ENCODE measurements at places on chromosomes 12 and 14.

GRCh38 chr14:60981633-60982455 lies 799 bp downstream of the SLC38A6 start:
- ATAC-seq, result peak; percentile 61

- no peak for ATAC-seq
Observed at GRCh38 chr12:45244561-45245343, 28.9 kb downstream of the ANO6 start.

GRCh38 chr14:74647678-74648461 lies 35.8 kb upstream of the LTBP2 start:
- peak; percentile 39 for ATAC-seq

DNA sequence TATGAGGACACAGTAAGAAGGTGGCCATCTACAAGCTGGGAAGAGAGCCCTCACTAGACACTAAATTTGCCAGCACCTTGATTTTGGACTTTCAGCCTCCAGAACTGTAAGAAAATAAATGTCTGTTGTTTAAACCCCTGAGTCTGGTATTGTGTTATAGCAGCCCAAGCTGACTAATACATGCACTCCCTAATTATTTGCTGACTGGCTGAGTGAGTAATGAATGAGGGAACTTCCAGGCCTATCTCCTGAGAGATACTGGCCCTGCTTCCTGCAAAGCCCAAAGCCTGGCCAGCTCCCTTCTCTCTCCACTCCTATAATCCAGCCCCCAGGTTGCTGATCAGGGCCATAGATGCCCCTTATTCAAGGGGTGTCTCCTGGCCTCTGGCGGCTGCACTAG lies 120.0 kb upstream of the NOS1 start:
- ATAC-seq, result no peak

DNA sequence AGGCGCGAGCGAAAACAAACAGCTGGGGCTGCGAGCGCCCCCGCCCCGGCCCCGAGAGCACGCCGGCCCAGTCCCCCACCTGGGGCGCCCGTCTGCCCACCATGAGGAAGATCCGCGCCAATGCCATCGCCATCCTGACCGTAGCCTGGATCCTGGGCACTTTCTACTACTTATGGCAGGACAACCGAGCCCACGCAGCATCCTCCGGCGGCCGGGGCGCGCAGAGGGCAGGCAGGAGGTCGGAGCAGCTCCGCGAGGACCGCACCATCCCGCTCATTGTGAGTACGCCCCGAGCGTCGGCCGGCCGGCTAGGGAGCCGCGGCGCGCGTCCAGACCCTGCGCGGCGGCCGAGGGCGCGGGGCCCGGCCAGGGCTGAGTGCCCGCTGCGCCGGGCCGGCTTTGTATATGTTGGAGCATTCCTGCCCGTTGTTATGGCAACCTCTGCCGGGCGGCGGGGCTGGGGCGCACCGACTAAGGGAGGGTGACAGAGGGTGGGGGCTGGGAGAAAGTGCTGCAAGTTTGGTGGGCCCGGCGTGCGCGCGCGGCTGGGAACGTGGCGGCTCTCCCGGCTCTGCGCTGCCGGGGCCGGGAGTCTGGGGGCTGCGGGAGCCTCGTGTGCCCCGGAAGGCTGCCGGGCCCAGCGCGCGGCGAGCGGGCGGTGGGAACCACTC lies 367 bp downstream of the GALNT16 start:
- peak; percentile 45 for ATAC-seq

DNA sequence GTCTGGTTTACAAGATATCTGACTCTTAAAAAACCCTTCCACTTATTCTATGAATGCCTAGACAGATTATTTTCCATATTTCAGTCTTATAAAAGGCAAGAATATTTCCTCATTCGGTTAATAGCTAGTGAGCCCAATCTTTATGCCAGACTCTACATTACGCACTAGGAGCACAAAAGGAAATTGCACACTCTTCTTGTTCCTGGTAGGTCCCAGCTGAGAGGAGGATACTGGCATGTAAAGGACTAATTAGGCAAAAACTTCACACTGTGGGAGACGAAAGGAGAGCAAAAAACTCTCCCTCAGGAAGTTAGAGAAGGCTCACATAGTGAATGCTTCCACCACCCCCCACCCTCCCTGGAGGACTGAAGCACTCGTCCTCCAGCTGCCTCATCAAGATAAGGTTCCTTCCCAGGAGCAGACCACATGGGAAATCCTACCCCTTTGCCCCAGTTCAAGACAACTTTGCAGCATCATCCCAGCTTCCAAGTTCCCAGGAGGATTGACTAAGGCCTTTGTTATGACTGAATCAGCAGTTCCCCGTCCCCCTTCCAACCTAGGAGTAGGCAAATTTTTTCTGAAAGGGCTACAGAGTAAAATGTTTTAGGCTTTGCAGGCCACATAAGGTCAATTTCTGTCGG lies 14.5 kb downstream of the CAPZA3 start:
- ATAC-seq, result no peak

DNA sequence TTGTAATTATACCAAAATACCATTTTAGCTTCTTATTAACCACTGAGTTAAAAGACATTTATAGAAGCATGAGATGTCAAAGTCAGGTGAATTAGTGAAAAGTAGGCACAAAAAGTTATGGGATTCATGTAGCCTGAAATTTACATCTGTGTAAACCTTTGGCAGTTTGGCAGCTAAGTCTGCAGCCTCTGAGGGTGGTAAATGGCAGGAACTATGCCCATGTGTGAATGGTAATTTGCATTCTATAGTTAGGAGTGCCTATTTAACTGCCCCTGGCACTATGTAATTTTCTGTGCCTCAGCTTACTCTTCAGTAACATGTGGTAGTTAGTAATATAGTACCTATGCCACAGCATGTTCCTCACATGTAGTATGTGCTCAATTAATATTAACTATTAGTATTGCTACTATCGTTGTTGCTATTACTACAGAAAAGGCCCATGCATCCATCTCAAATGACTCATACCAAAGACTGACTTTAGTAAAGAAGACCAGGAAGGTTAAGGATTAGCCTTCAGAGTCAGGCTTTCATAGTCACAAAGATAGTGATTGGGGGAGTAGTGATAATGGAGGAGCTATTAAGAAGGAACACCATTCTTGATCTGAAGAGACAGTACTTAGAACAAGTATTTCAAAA lies 258.7 kb upstream of the BTG1 start:
- no peak for ATAC-seq

All from SK-N-SH treated with all-trans-retinoic acid at 6 μM for 48 hours (cell line).